ENCODE measurements at places on chromosomes 11 and 22.

DNA sequence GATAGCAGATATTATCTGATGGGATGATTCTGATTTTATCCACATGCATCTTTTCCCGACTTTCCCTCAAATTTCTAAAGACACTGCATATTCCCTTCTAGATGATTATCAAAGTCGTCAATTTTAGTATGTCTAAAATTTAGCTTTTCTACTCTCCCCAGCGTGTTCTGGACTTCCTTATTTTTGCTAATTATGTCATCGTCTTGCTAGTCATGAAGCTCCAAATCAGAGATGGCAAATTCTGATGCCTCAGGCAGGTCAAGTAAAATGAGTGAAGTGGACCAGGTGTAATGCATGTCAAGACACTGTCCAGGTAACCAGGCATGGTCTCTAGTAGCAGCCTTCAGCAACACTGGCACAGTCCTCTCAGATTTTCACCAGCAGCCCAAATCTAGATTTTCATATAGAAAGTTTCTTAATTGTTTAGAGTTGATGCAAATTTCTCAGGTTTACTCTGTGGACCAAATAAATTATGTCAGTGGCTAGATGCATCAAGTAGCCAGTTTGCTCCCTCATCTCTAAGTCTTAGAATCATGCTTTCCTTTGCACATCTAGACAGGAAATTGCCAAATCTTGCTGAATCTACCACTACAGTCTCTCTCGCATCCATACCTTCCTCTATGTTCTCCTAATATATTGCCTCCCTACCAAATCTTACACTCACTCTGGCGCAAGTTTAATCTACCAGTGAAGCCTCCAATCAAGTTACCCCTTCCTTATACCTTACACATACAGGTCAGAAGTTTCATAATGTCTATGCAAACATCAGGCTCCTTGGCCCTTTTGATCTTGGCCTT lies 10.6 kb downstream of the HSD17B12 start:
- no peak for DNase-seq

- DNase-seq: no peak
These were observed 2.1 kb downstream of the LGALS1 start for GRCh38 chr22:37677493-37677974.

DNA sequence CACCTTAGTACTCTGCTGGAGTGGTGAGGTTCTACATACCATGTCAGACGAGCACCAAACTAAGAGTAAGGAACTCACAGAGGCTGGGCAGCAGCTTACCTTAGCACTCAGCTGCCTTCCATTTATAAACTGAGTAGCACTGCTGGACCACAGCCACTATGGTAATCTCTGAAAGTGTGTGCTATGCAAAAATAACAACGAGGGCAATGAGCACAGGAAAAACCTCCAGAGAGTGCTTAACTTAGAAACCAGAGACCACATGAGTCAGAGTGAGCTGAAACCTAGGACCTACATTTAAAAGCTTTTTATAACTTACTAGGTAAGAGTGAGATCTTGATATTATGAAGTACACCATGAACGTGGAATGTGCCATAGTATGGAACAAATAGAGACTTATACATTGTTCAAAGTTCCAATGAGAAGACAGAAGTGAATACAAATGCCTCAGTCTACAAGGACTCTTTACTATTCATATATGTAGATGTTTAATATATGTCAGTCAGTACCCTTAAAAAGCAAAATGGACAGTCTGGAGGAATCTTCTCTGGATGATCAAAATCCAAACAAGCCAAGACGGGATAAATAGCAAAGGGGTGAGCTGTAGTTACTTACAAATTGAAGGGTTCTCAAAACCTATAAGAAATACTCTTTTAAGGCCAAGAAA lies 17.2 kb upstream of the CD59 start:
- DNase-seq: no peak

DNA sequence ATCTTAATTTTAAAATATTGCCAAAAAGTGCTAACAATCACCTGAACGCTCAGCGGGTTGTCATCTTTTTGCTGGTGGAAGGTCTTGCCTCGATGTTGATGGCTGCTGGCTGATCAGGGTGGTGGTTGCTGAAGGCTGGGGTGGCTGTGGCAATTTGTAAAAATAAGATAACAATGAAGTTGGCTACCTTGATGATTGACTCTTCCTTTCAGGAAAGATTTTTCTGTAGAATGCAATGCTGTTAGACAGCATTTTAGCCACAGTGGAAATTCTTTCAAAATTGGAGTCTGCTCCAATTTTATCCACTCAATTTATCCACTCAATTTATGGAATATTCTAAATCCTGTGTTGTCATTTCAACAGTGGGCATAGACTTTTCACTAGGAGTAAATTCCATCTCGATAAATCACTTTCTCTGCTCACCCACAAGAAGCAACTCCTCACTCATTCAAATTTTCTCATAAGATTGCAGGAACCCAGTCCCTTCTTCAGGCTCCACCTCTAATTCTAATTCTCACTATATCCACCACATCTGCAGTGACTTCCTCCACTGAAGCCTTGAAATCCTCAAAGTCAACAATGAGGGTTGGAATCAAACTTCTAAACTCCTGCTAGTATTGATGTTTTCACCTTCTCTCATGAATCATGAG lies 78.8 kb downstream of the LINC01488 start:
- no peak for DNase-seq

- DNase-seq: no peak
These were observed 6.9 kb downstream of the RBM4B start for GRCh38 chr11:66670816-66671215.

- peak; percentile 56 for DNase-seq
These were observed 39.2 kb upstream of the IGLL5 start for GRCh38 chr22:22848364-22848866.

GRCh38 chr22:43830931-43831560 lies 18.9 kb upstream of the EFCAB6 start:
- DNase-seq: no peak

DNA sequence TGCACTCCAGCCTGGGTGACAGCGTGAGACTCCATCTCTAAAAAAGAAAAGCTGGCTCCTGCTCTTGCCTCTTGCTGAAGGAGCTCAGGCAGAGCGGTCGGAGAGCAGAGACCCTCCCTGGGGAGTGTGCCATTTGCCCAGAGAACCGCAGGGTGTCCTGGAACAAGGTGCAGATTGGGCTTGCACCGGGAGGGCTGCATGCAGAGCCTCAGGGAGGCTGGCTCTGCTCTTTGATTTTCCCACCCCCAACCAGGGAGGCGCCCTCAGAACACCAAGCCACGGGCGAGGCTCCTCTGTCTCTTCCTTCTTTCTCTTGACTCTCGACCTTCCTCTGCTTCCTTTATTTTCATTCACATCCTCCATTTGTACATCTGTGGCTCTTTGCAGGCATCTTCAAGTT lies 889.1 kb downstream of the OPCML start:
- no peak for DNase-seq

DNA sequence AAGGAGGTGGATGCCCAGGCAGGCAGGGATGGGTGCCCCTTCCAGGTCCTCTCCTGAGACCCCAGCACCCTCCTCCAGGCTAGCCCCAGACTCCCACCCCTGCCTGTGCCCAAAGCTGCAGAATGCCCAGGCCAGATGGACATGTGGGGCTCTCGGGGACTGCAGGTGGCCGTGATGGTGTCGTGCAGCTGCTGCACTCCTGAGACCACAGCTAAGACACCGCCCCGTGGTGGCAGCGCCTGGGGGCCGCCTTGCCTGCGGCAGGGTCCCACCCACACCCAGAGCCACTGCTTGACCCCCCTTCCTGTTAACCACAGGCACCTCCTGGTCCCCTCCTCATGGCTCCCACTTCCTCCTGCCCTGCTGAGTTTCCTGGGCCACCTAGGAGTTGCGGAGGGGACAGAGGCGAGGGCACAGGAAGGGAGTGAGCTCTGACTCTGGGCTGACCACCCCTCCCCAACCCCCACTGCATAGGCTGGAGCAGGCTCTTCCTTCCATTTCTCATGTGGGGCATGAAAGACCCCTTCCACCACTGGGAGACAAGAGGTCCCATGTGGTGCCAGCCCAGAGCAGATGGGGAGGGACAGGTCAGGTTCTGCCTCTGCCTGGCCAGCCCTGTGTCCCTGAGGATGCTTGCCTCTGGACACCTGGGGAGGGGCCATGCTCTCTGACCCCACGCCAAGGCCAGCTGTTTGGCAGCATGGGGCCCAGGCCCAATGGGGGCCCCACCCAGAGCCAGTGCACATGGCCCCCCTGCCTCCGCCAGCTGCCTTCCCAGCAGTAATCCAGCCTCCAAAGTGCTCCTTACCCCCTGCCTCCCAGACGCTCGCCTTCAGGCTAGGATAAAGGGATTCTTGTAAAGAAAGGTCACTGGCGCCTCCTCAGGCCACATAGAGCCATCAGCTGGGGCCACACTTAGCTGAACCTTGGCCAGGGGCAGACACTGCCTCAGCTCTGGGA lies 29.3 kb downstream of the OSBPL5 start:
- no peak for DNase-seq

GRCh38 chr11:35237860-35238715 lies 99.1 kb downstream of the CD44 start:
- no peak for DNase-seq

DNA sequence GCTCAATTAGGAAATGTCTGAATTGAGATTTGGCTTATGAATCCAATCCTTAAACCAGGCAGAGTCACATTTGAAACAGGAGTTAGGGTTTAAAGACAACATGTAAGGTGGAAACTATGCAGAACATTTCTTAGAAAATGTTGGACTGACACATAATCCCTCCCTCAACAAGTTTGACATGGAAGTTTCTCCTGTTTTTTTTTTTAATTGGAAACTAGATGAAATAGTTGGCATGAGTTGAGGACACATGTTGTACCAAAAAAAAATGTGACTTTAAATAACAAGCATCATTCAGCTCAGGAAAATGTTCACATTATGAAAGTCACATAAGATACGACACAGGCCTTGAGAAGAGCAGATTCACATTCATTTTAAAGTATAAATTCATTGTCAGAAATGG lies 154.9 kb upstream of the DDI1 start:
- DNase-seq: no peak

DNA sequence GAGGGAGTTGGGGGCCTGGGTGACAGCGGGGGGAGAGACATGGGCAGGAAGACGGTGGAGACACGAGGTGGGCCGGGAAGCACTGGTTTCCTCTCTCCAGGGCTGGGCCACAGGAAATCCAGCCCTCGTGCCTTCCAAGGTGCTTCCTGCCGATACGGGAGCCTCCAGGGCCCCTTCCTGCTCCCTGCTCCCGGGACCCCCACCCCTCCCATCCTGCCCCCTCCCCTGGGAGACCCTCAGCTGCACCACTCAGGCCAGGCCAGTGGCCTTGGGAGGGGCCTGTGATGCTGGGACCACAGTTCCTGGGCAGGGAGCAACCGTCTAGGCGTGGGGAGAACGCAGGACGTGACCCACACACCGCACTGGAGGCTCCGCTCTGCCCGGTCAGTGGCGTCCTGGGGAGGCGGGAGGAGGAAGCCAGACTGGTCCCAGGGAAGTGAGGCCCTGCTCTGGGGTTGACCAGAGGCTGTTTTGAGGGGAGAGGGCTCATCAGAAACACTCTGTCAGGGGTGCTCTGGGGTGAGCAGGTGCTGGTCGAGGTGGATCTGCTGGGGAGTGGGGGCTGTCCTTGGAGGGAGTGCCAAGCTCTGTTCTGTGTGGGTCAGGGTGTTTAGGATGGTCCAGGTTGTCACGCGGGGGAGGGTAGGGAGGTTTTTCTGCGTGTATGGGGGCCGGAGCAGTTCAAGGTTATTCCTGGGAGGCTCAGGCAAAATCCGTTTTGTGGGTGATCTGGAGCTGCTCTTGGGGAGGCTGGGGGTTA lies at the start of gene SHANK3:
Gene SHANK3, plus strand, starts transcription at position 353 of the 760 bp plus-strand sequence.
- no peak for DNase-seq

DNA sequence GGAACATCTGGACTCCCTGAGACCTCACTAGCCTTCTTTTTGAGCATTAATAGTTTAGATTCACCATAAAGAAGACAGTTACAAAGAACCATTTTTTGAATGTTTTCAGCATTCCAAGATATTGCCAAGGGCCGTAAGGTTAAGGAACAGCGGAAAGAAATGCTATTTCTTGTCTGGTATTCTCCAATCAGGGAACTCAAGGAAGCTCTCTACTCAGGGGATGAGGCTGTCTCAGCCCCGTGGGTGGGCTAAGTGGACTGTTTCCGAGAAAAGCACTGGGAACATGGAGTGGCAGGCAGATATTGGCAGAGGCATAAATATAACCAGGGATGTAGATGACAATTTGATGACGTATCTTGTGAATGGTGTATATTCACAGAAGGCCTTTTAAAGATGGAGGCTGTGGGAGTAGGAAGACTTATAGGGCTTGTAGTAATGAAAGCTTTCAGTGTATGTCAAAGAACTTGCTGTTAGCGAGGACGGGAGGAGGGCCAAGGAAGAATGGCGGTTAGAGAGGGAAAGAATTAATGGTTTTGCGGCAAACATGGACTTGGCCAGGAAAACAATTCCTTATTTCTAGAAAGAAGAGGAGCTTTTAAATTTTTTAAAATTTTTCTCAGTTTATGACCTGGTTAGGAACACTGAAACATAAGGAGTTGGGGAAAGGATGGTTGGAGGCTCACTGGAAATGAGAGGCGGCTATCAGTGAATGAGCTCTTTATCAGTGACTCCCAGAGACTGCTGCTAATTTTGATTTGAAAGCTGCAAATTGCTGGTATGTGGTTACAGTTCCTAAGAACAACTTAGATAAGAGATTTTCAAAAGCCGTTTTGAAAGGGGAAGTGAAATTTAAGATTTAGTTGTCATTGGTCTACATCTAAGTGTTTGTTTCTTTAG lies 64.6 kb downstream of the ST3GAL4 start:
- no peak for DNase-seq

DNA sequence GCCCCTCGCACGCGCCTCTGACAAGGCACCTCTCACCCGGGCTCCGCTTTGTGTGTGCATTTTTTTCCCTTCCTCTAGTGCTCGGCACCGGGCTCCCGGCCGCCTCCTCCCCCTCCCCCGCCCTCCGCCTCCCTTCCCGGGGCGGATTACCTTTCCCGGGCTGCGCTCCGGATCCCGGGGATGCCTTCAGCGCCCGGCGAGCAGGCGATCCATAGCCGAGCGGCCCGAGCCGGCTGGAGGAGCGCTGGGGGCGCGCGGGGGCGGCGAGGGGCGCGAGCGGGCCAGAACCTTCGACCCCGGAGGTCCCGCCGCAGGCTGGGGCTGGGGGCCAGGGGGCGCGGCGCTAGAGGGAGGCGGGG lies 282 bp downstream of the MPPED2 start:
- DNase-seq: no peak

- no peak for DNase-seq
These were observed 46.3 kb downstream of the IGLL1 start for GRCh38 chr22:23533771-23534191.

- DNase-seq: no peak
These were observed 48.1 kb upstream of the SHISAL1 start for GRCh38 chr22:44360668-44361381.

GRCh38 chr22:40312050-40312449 lies 34.2 kb upstream of the ADSL start:
- DNase-seq: no peak

- no peak for DNase-seq
These were observed 84.1 kb downstream of the C11orf87 start for GRCh38 chr11:109506115-109506514.

All from activated effector memory CD4-positive, alpha-beta T cell treated with Interleukin-2 at 50 U/mL for 16 hours (primary cell).